ENCODE measurements at places on chromosomes 2 and 18. TPM values are rescaled to one million over a fixed set of nuclear protein-coding genes. Genes with fewer than 3 reads are reported as not detected.

The PROC gene
- not detected for total RNA-seq

The TEX44 gene
- total RNA-seq = not detected

The RESP18 gene
- not detected for total RNA-seq

The STON1 gene
- total RNA-seq = 8.2 TPM

The HRH4 gene
- total RNA-seq = 0.12 TPM

The MLPH gene
- total RNA-seq = 110 TPM

The SERPINB3 gene
- total RNA-seq = not detected

The SUPT7L gene
- 22.0 TPM for total RNA-seq

The FBXO36 gene
- 1.9 TPM for total RNA-seq

The NAT8 gene
- total RNA-seq = not detected

The KIF3C gene
- total RNA-seq = 9.7 TPM

The SCYGR7 gene
- total RNA-seq = not detected

The WNT6 gene
- not detected for total RNA-seq

The SEPTIN2 gene
- total RNA-seq = 328 TPM

The AKAIN1 gene
- not detected for total RNA-seq

The EVX2 gene
- 0.11 TPM for total RNA-seq

The GALNT5 gene
- 7.2 TPM for total RNA-seq

The GDF7 gene
- total RNA-seq = 4.0 TPM

The ACOXL gene
- total RNA-seq = not detected
